Osteoblast (primary cell): ENCODE measurements at places on chromosomes 16 and 17. TPM values are rescaled to one million over a fixed set of nuclear protein-coding genes. Genes with fewer than 3 reads are reported as not detected.

The CD7 gene
- not detected in 2 replicates for total RNA-seq

GRCh38 chr16:85566561-85567100 lies 46.5 kb upstream of the GSE1 start:
- no peaks in the 10 kb centered on the region for H3K27me3 ChIP-seq
- no peak overlapping the region for H3K27ac ChIP-seq
- H3K4me1 ChIP-seq, result peaks cover 33% of the 10 kb centered on the region
- no peaks in the 10 kb centered on the region for H3K36me3 ChIP-seq

DNA sequence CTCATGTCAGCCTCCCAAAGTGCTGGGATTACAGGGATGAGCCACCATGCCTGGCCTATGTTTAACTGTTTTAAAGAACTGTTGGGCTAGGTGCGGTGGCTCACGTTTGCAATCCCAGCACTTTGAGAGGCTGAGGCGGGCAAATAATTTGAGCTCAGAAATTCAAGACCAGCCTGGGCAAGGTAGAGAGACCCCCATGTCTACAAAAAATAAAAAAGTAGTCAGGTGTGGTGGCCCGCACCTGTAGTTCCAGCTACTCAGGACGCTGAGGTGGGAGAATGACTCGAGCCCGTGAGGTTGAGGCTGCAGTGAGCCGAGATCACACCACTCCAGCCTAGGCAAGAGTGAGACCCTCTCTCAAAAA lies 1.9 kb upstream of the ITGAL start:
- no peaks in the 10 kb centered on the region for H3K4me1 ChIP-seq
- H3K4me3 ChIP-seq, result no peak overlapping the region
- no peak overlapping the region for H3K27ac ChIP-seq
- H3K27me3 ChIP-seq, result peaks cover 26% of the 10 kb centered on the region
- no peak for DNase-seq
- no peaks in the 10 kb centered on the region for H3K36me3 ChIP-seq

DNA sequence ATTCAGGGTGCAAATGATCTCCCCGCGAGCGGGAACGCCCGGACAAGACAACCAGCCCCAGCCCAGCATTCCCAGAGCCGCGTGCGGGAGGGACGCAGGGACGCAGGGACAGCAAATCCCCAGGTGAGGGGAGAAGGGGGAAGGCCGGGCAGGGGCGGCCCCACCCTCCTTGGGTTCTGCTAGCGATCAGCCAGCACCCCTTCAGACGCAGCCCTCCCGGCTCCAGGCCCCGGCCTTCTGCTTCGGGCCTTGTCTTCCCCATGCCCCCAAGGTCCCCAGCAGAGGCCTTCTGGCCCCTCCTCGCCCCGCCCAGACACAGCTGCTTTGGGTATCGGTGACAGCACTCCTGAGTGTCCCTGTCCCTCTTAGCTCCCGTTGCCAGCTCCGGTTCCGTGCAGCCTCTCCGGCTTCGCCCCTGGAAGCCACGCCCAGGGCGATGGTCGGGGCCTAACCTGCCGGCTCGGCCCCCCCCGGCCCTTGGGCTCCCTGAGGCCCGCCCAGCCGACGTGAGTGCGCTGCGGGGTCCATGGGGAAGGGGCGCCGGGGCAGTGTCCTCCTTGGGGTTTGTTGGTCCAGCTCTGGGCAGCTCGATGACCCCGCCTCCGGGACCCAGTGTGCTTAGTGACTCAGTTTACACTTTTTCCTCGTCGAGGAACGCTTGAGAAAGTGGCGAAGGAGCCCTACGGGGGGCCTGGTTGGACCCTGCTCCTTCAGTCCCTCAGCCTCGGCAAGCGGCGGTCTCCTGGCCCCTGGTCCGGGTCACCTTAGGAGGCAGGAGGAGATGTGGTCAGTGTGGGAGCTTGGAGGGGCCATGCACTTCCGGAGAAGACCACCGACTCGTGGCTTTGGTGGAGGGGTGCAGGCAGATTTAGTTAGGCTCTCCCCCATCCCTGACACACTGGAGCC lies 50.5 kb upstream of the AMZ2 start:
- H3K4me3 ChIP-seq, result no peak overlapping the region
- peak; percentile 88 for DNase-seq
- H3K27me3 ChIP-seq, result peaks cover 62% of the 10 kb centered on the region
- H3K36me3 ChIP-seq, result no peaks in the 10 kb centered on the region

DNA sequence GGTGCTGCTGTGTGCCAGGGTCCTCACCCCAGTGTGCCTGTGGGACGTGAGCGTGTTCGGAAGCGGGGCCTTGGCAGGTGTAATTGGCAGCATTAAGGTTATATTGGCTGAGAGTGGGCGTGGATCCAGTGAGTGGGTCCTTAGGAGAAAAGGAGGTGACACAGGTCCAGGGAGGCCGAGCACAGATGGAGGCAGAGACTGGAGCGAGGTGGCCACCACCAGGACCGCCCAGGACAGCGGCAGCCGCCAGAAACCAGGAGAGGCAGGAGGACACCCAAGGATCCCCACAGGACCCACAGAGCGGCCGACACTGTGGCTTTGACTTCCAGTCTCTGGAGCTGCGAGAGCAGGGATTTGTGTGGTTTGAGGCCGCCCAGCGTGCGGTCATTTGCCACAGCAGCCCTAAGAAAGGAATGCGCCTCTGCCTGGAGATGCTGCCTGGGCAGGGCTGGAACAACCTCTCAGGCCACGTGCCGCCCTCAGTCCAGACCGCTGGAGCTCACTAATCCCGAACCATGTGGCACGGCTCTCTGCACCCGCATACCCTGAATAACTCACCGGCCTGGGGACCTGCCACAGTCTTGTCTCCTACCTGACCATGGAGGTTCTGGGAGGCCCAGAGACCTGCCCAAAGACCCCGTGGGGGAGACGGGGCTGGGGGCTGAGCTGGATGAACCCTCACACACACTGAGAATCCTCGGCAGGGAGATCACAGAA lies 45.4 kb downstream of the SOX8 start:
- no peaks in the 10 kb centered on the region for H3K4me1 ChIP-seq
- DNase-seq, result peak; percentile 96
- no peak overlapping the region for H3K27ac ChIP-seq
- H3K27me3 ChIP-seq, result peaks cover 21% of the 10 kb centered on the region

DNA sequence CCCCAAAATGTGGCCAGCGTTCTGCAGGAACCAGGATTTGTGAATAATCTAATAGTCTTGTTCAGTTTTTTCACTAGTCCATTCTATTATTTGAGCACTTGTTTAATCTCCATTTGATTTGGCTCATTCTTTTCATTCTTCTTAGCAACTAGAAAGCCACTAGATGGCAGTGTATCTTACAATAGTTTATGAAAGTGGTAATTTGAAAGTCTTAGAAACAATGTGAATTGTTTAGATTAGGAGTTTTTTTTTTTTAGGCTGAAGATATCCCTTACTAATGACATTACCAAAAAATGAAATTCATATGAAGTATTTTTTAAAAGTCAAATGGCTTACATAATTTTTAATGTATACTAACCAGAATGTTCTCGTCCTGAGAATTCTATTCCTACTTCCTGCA lies 6.7 kb downstream of the ERI2 start:
- no peaks in the 10 kb centered on the region for H3K27me3 ChIP-seq
- peaks cover 12% of the 10 kb centered on the region for H3K4me1 ChIP-seq
- H3K27ac ChIP-seq, result no peak overlapping the region
- no peak overlapping the region for H3K4me3 ChIP-seq
- H3K36me3 ChIP-seq, result peaks cover 24% of the 10 kb centered on the region
- no peak for DNase-seq

The ZNF205 gene
- total RNA-seq, result 17.4 and 17.7 TPM in 2 replicates

GRCh38 chr17:81916234-81917001 lies 1.6 kb downstream of the SIRT7 start:
- H3K4me3 ChIP-seq, result peak overlapping the region; percentile 83
- peaks cover 70% of the 10 kb centered on the region for H3K36me3 ChIP-seq
- peak; percentile 100 for DNase-seq
- peaks cover 18% of the 10 kb centered on the region for H3K4me1 ChIP-seq
- no peaks in the 10 kb centered on the region for H3K27me3 ChIP-seq
- peak overlapping the region; percentile 64 for H3K27ac ChIP-seq

DNA sequence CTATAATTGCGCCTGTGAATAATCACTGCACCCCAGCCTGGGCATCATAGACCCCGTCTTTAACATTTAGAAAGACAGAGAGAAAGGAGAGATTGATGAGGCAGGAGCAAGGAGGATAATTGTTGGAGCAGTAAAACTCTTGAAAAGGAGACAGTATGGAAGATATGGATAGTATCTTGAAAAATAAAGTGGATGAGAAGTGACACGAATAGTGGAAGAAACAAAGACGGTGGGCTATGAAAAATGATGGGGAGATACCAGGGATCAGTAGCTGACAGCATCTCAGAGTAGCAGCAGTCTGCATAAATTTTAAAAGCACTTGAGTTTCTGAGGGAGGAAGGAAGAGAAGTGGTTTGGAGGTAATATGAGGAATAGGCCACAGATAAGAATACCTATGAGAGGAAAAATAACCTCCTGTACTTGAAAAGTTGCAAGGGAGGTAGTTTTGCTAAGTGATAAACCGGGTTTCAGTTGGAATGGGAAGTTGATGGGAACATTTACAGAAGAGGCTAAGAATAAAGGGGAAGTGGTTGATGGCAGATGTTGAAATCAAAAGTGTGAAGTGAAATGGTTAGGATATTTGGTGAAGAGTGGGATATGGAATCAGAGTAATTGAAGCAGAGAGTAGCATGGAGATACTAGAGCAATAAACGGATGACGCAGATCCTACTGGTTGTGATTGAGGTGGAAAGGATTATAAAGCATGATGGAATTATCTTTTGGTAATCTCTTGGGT lies 1.8 kb upstream of the PPM1D start:
- H3K4me3 ChIP-seq, result no peak overlapping the region
- H3K27me3 ChIP-seq, result no peaks in the 10 kb centered on the region
- H3K36me3 ChIP-seq, result no peaks in the 10 kb centered on the region

The CASKIN2 gene
- total RNA-seq, result 8.7 and 10.3 TPM in 2 replicates

The PIMREG gene
- 3.5 and 5.1 TPM in 2 replicates for total RNA-seq

The KRTAP2-1 gene
- total RNA-seq, result not detected in 2 replicates

The BCAS3 gene
- 31.5 and 32.7 TPM in 2 replicates for total RNA-seq

The RNF157 gene
- total RNA-seq, result 0.29 and 0.36 TPM in 2 replicates

GRCh38 chr17:13030459-13031300 lies 12.9 kb upstream of the ELAC2 start:
- H3K36me3 ChIP-seq, result no peaks in the 10 kb centered on the region
- no peak overlapping the region for H3K27ac ChIP-seq
- H3K27me3 ChIP-seq, result no peaks in the 10 kb centered on the region
- H3K4me1 ChIP-seq, result no peaks in the 10 kb centered on the region
- no peak overlapping the region for H3K4me3 ChIP-seq
- peak; percentile 84 for DNase-seq

The TSNAXIP1 gene
- total RNA-seq, result 0.88 and 1.8 TPM in 2 replicates

DNA sequence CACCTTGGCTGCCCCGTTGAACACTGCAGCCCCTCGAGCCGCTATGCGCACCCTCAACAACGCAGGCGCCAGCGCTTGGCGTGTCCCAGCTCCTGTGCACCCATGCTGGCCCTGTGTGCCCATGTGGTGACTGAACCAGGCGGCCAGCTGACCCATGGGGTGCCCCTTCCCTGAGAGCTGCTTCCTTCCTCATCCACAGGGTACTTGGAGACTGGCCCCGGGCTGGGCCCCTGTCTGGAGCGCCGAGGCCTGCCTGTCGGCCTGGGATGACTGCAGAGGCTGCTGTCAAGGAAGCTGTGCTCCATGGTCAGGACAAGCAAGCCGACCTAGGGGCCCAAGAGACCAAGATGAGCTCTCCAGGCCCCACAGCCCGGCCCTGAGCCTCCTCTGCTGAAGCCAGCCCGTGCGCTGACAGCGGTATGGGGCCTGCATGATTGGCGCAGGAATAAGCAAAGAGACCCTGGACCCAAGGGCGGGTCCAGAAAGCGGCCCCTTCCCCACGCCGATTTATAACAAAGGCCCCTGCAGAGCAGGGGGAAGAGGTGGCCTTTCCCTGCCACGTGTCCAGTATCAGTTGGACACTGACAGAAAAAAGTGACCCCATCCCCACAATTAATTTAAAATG lies 21.6 kb upstream of the BAHCC1 start:
- H3K27me3 ChIP-seq, result peaks cover 3% of the 10 kb centered on the region
- no peak for DNase-seq

DNA sequence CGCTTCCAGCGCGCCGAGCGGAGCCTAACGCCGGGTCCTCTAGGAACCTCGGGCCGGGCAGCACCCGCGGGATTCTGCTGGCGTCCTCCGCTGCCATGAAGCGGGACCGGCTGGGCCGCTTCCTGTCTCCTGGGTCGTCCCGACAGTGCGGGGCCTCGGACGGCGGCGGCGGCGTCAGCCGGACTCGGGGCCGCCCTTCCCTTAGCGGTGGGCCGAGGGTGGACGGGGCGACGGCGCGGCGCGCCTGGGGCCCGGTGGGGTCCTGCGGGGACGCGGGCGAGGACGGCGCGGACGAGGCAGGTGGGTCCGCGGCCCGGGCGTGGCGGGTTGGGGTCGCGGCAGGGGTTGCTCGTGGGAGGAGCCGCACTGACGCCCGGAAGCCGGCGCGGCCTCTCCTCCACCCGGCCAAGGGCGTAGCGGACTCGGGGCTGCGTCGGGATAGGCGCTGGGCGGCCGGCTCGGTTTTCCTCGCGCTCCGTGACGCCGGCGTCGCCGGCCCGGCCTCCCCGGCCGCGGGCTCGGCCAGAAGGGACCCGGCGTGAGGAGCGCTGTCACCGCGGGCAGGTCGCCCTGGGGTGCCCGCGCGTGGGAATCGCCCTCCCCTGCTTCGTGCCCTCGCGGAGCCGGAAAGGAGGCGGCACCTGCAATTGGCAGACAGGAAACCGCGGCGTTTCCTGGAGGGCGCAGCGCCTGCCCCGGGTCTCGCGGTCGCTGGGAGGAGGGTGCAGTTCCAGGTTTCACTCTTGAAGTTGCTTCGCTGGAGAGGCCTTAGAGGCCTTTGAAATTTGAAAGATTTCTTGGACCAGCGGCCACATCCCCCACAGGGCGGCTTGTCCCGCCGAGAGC lies 432 bp downstream of the ZNF276 start:
- H3K27ac ChIP-seq, result peak overlapping the region; percentile 52
- no peaks in the 10 kb centered on the region for H3K27me3 ChIP-seq
- peak; percentile 93 for DNase-seq
- peaks cover 26% of the 10 kb centered on the region for H3K4me1 ChIP-seq
- H3K4me3 ChIP-seq, result peak overlapping the region; percentile 88
- peaks cover 27% of the 10 kb centered on the region for H3K36me3 ChIP-seq
